ENCODE measurements at places on chromosomes 12 and 14. TPM values are rescaled to one million over a fixed set of nuclear protein-coding genes. Genes with fewer than 3 reads are reported as not detected.

GRCh38 chr12:61018571-61018970 lies 1241.6 kb upstream of the USP15 start:
- no peak overlapping the region for H3K27ac ChIP-seq
- H3K36me3 ChIP-seq: no peaks in the 10 kb centered on the region
- H3K27me3 ChIP-seq: no peaks in the 10 kb centered on the region
- H3K4me1 ChIP-seq: no peaks in the 10 kb centered on the region

DNA sequence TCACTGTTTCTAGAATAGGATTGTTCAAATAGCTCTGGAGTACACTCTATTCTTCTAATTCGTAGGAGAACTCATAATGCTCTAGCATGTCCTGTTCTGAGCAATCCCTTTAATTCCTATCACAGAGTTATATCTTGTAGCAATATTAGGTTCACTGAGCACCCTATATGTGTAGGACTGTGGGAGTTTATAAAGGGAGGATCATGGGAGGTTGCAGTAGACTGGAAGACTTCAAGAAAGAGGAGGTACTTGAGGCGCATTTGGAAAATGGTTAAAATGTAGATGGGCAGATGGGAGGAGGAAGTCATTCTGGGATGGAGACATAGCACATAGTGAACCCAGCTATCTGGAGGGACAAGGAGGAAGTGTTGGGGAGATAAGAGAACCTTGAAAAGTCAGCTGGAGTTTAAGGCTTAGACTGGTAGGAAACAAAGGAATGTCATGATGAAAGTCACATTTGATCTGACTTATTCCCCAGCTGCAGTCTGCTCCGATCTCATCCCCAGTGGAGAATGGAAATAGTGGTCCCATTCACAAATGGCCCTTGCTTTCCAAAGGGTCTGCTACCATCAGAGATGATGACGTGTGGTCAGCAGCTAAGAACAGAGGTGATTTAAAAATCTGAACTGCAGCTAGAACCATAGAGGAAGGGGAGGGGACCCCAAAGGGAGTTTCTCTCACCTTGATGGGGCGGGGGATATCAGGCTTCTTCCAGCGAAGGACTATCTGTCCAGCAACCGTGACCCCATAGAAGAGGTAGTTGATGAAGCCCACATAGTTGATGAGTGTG lies 10.1 kb upstream of the CEBPE start:
- H3K4me3 ChIP-seq: no peak overlapping the region
- no peaks in the 10 kb centered on the region for H3K36me3 ChIP-seq
- H3K27me3 ChIP-seq: no peaks in the 10 kb centered on the region
- H3K27ac ChIP-seq: no peak overlapping the region
- no peaks in the 10 kb centered on the region for H3K4me1 ChIP-seq

The NPFF gene
- not detected for total RNA-seq

The KLRD1 gene
- total RNA-seq: 0.79 TPM

All from CD4-positive, alpha-beta memory T cell (primary cell).